ENCODE measurements at places on chromosomes 2 and 18. TPM values are rescaled to one million over a fixed set of nuclear protein-coding genes. Genes with fewer than 3 reads are reported as not detected.

DNA sequence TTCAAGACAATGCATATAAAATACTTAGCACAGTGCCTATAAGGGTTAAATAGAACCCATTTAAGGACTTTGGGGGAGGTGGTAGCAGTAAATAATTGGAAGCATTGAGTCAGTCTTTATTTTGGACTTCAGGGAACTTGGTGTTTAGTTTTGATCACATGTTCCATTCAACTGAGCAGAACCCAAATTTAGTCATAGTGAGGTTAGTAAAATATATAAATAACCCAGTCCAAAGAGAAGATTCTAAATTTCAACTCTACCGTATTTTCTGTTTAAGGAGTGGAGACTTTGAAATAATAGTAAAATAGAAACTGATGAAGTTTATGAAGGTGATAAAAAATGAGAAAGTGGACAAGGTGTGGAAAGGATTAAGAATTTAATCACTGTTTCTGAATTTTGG, 19.7 kb downstream of the TWSG1 start:
- no peak for DNase-seq

The IWS1 gene
- total RNA-seq, result 55.2 TPM

DNA sequence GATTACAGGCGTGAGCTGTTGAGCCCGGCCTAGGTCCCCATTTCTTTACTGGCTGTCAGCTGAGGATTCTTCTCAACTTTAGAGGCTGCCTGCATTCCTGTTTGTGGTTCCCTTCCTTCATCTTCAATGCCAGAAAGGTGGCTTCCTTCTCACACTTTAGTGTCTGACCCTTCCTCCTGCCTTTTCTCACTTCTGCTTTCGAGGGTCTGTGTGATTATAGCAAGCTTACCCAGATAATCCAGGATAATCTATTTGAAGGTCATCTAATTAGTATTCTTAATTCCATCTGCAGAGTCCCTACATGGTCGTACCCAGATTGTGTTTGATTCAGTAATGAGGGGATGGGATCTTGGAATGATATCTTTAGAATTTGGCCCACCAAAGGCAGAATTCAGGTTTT, 157.4 kb downstream of the TANC1 start:
- no peak for DNase-seq

DNA sequence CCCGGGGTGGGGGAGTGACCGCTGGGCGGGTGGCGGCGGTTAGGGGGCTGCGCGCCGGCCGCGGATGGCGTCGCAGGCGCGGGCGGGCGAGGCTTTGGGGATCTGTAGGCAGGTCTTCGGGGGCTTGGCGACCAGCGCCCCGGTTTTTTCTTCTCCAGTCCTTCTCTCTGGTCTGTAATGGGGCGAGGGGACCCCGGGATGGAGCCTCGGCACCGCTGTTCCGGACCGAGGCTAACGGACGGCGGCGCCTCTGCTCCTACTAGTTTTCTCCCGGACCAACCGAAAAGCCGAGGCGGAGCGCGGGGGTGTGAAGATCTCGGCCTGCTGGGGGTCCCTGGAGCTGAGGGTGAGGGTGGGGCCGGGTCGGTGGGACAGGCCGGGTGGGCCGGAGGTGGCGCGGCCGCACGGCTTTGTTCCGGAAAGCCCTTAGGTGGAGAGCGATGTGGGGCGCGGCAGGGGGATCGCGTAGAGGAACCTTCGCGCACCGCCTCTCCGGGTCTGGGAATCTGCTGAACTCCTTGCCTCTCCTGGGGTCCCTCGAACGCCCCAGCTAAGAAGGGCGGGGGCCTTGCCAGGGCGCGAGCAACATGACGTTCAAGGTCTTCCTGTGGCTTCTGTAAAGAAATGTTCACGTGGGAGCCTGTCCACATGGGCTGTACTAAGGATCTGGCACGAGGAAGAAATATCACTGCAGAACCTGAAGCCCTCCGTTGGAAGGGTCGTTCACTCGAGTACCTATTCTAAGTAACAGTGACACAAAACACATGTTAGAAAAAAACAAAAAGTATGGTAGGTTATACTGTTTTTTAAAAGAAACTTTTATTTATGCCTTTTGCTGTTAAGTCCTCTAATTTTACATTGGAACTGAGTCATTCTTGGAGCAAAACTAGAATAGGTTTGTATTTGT, 861 bp downstream of the SLC39A10 start:
- DNase-seq, result peak; percentile 49

GRCh38 chr2:20596973-20597859, 53.7 kb downstream of the HS1BP3 start:
- no peak for DNase-seq

DNA sequence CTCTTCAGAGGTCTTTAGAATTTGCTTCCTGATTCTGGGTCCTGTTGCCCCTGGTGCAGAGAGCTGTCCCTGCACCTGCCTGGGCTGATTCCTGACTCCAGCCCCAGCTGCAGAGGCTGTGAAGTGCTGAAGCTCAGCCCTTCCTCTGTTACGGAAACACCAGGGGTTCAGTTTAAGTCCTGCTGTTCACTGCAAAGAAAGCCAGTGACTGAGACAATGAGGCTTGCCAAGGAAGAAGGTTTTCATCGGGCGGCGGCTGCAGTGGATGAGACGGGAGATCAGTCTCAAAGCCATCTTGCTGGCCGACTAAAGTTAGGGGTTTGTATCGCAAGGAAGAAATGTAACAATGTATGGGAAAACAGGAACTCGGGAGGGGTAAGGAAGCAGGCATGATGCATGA, 142.4 kb upstream of the ZNF236 start:
- no peak for DNase-seq

The IL36RN gene
- total RNA-seq, result 3.9 TPM

DNA sequence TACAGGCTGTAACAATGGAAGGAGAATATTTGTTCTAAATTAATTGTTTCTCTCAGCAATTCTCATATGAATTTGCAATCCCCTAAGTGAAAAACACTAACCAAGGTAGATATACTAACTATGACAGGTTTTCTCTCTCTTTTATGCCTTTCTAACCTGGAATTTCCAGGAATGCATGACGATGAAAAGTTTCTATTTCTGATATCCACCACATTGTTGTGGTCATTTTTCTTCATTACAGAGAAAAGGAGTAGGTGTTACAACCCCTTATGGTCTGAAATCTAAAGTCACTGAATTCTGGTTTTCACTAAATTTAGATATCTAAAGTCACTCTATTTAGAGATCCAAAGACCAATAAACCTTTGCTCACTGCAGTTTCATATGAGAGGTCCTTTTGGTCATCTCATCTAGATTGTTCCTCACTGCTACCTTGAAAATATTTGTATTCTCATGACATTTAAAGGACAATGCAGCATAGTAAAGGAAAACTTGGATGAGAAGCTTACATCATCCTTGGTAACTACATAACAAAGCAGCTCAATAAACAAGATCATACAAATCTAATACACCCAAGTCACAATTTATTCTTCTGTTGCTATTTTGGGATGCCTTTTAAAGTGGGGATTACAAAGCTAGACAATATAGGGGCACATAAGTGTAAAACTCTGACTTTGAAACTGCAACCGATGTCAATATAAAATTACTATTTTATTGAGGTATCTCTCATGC, 85.8 kb downstream of the TCF4 start:
- no peak for DNase-seq

The PROC gene
- total RNA-seq, result not detected

DNA sequence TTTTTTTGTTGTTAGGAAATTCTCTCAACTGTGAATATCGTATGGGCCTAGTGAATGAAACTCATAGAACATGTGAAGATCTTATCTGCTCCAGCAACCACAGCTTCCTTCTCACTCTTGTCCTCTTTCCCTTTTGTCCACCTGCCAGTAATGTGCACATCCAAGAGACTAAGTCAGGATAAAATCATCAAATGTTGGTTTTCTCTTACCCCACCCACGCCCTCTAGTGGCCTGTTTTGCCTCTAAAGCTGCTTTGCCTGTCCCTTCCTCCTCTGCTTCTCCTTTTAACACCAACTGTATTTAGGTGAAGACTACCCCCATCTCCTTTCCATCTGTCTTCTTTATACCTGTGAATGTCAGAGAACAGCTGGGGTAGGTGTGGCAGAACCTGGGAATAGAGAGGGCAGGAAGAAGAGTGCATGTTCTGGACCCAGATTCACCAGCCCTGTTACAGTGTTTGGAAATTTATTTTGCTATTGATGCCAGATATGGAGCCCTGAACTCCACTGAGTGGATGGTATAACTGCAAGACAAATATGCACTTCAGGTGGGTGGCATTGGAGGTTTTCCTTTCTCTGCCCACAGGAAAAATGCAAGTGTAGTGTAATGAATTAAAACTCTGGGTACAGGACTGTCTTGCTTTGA, 8.4 kb upstream of the MGAT5 start:
- DNase-seq, result peak; percentile 76

- no peak for DNase-seq
Observed at GRCh38 chr2:157735532-157735931, 106.9 kb upstream of the ACVR1C start.

The SP140 gene
- total RNA-seq, result 50.6 TPM

DNA sequence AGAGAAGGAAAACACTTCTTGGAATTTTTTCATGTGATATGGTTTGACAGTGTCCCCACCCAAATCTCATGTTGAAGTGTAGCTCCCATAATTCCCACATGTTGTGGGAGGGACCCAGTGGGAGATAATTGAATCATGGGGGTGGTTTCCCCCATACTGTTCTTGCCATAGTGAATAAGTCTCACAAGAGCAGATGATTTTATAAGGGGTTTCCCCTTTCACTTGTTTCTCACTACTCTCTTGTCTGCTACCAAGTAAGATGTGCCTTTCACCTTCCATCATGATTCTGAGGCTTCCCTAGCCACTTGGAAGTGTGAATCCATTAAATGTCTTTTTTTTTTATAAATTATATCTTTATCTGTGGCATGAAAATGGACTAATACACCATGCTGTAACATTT, 250.7 kb downstream of the LPIN1 start:
- DNase-seq, result no peak

DNA sequence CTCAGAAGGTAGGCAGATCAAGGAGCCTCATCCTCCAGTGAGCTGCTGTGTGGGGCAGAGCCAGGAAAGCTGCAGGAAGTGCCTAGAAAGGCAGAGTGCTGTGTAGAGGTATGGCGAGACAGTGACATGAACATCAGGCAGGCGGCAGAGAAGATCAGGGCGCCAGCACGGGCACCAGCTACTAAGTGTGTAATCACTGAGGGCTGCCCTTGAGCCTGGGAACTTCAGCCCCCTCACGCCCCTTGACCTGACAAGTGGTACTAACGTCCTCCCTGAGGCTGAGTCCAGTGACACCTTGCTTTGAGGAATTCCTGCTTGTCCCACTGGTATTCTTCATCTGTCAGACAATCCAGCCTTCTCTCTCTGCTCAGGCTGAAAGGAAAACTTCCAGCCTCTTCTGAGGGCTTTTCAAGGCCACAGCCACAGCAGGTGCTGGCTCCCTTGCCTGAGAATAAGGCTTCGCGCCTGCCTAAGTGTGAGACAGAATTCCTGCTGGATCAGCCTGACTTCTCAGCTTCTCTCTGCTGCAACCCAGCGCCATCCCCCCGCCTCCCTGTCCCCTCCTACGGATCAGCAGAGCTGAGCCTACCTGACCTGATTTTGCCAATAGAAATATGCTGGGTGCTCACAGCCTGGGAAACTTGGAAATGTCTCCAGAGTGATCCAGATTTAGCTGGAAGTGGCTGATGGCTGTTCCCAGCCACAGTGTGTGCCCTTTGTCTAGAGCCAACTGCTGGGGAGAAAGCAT, 148.0 kb downstream of the SMAD7 start:
- DNase-seq, result no peak

GRCh38 chr18:37440206-37440605, 125.4 kb downstream of the CELF4 start:
- DNase-seq, result no peak

The HOXD13 gene
- total RNA-seq, result not detected

GRCh38 chr18:10070561-10071000, 156.8 kb downstream of the VAPA start:
- DNase-seq, result no peak

- DNase-seq, result no peak
Observed at GRCh38 chr18:75036917-75037688, 171.8 kb downstream of the PTGR3 start.

- no peak for DNase-seq
Observed at GRCh38 chr18:50586710-50587109, 26.8 kb downstream of the MAPK4 start.

The PRSS56 gene
- not detected for total RNA-seq

The ATOH8 gene
- not detected for total RNA-seq

- no peak for DNase-seq
Observed at GRCh38 chr2:27249159-27249890, 13.5 kb downstream of the SLC30A3 start.

GRCh38 chr2:180562378-180562777, 418.0 kb upstream of the UBE2E3 start:
- DNase-seq, result no peak

DNA sequence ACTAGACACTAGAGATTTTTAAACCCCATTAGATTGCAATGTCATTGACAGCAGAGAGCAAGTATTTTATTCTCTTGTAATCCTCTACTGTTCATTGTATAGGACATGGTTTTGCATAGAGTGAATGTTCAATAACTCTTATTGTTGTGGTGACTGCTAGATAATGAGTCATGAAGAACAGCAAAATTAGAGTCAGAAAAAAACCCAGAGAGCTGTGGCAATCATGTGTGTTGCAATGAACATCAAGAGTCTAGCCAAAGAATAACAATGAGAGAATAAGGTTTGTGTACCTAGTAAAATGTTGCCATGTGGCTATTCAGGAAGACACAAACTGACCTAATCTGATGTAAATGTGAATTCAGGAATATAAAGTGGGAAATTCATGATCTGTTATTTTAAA, 684.0 kb downstream of the DSC3 start:
- no peak for DNase-seq

DNA sequence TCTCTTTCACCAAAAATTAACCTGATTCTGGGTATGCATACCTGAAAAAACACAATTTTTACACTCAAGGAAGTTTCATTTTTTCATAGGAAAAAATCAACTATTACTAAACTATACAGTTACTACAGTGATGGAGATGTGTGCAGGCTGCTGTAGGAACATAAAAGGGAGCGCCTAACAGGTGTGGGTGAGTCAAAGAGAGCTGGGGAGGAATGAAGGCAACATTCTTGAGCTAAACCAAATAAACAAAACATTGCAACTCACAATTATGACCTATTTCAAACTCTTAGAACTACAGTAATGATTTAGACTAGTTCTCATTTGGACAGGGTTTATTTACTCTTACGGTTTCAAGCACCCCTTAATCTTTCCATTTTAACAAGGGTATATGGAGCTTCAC, 13.4 kb upstream of the CLASP1 start:
- no peak for DNase-seq

DNA sequence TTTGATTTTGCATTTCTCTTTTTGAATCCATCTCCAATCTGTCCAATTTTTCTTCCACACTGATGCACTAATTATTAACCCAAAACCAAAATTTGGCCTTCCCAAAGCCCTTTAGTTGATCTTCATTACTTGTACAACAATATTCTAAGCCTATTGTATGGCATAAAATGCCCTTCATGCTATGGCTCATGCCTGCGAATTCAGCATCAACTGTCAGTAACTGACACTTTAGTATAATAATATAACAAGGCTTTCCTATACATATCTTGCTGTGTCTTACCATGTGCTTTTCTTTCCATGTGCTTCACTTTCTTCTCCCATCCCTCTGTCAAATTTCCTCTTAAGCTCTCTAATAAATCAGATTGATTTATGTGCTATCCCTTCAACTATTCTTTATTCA, 154.0 kb upstream of the TFPI start:
- no peak for DNase-seq

GRCh38 chr2:235405612-235406361, 88.1 kb upstream of the AGAP1 start:
- DNase-seq, result no peak
